Omental fat pad (tissue), 4 donors: ENCODE measurements at places on chromosomes 16 and 17. TPM values are rescaled to one million over a fixed set of nuclear protein-coding genes. Genes with fewer than 3 reads are reported as not detected.

The SHCBP1 gene
- 2.9 TPM for total RNA-seq

The WNT9B gene
- total RNA-seq, result 1.5 TPM

The TMC8 gene
- total RNA-seq, result 12.5 TPM

The CACNA1G gene
- total RNA-seq, result 0.32 TPM

The DPEP2 gene
- 4.7 TPM for total RNA-seq

GRCh38 chr17:67629971-67630320 is 87.8 kb upstream of the NOL11 start:
- DNase-seq, result no peak

DNA sequence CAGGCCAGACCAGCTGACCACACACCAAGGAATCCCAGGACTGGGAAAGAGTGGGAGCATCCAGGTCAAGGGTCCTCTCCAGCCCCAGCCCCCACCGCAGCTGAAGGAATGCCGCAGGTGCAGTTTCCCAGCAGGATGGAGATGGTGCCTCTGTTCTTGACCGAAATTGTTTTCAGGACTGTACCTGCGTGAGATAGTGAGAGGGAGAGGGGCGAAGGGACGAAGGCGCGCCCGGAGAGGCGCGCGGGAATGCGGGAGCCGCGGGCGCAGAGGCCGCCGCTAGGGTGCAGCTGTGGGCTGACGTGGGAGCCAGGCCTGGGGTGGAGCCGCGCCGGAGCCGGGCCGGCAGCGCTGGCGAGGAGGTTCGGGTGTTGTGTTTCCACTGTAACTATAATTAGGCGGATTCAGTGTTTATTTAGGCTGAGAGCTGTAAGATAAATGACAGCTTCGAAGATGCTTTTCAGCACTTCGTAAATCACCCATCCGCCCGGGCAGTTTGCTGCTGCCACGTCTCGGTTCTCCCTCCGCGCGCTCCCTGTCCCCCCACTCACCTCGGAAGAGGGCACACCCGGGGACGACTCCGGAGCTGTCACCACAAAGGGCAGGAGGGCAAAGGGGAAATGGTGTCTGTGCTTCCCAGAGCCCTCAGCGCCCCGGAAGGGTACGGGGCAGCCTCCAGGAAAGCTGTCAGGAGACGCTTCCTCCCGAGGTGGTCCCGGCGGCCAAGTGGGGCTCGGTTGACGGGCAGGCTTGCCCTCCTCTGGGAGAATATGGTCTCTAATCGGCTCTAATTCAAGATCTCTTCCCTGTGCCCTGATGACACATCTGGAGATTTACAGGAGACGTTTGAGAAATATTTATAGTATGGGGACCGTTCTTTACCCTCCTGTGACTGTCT is 38.2 kb downstream of the HOXB1 start:
- DNase-seq, result peak; percentile 35

GRCh38 chr17:67491009-67491680 is 114.1 kb downstream of the PITPNC1 start:
- peak; percentile 78 for DNase-seq

- DNase-seq, result no peak
These were observed 1.9 kb upstream of the CHST5 start for GRCh38 chr16:75537776-75538175.

GRCh38 chr16:10078541-10078949 is 103.7 kb downstream of the GRIN2A start:
- DNase-seq, result no peak

DNA sequence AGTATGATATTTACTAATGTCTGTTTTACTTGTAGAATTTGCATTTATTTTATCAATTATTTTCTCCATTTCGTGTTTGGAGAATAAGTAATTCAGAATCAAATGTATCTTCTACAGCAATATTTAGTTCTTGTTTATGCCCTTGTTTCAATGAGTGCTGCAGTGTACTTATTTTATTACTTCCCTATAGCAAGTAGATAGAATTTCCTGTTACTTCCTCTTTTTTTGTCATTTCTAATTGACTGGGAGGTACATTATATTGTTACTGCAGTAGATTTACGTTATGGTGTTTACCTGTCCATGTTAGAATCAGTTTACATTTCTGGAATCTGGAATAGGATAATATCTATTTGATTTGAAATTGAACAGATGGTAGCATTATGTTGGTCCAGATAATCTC is 71.2 kb downstream of the OMG start:
- no peak for DNase-seq

DNA sequence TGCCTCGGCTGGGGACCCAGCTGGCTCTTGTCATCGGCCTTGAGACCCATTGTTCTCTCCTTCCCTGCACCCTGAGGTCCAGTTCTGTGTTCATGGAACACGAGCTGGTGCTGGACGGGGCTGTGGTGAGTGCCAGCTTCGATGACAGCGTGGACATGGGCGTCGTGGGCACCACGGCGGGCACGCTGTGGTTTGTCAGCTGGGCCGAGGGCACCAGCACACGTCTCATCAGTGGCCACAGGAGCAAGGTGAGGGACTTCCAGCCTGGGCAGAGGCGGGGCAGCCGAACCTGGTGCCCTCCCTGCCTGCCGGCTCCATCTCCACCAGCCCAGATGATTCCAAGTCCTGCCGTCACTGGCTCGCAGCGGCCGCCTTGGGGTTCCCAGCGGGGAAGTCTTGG is 5.3 kb upstream of the RHOT2 start:
- DNase-seq, result no peak

GRCh38 chr16:85463672-85464382 is 149.3 kb upstream of the GSE1 start:
- DNase-seq, result no peak

- DNase-seq, result no peak
These were observed 3.0 kb downstream of the PIPOX start for GRCh38 chr17:29045734-29046472.

DNA sequence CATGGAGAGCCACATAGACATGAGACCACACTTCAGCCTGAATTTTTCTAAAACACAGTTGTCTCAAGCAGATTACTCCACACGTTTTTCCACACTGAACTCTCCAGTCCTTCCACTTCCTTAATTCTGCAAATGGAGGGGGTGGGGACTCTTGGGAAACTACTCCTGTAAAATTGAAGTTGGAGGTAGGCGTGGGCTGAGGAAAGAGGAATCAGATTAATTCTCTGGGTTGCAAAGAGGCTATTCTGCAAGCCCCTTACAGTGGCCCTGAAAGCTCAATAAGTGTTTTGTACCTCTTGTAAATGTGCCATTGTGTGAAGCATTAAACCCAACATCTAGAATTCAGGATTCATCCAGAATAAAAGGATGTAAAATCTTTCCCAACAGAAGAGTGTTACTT is 9.6 kb downstream of the MARVELD3 start:
- no peak for DNase-seq

DNA sequence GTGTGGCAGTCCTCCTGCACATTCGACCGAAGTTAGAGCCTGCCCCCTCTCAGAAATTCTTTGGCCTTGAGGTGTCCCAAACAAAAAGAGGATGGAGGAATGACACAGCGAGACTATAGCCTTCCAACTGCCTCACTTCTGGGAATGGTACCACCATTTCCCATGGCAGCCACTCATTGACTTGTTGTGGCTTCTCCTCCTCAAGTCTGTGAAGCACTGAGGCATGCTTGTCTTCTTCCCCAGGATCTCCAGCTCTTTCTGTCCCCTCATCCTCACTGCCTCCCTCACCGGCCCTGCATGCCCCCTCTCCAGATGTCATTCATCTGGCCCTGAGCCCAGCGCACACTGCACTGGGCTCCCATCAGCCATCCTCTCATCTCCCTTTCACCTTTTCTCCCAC is 43.7 kb upstream of the DNAH9 start:
- DNase-seq, result no peak
